ENCODE measurements at places on chromosomes 13 and 19. TPM values are rescaled to one million over a fixed set of nuclear protein-coding genes. Genes with fewer than 3 reads are reported as not detected.

The S1PR2 gene
- total RNA-seq: 17.1 TPM

The PNMA8A gene
- total RNA-seq: not detected

The CDC37 gene
- total RNA-seq: 140 TPM

The FPR3 gene
- not detected for total RNA-seq

The CGB5 gene
- not detected for total RNA-seq

The PRRG2 gene
- 12.3 TPM for total RNA-seq

Data from activated T-helper 17 cell treated with anti-CD3 and anti-CD28 coated beads, Interleukin-2, amount 50 U/mL, for 72 hours (primary cell).